Subcutaneous preadipocyte (primary cell): ENCODE measurements at places on chromosomes 2 and 18. TPM values are rescaled to one million over a fixed set of nuclear protein-coding genes. Genes with fewer than 3 reads are reported as not detected.

AFF3 gene
- not detected in 2 replicates for total RNA-seq

ZC3H8 gene
- 9.4 and 12.5 TPM in 2 replicates for total RNA-seq

POTEI gene
- not detected in 2 replicates for total RNA-seq

LRATD1 gene
- total RNA-seq: 0.37 and 1.2 TPM in 2 replicates

IL36G gene
- total RNA-seq: not detected in 2 replicates

REG3A gene
- not detected in 2 replicates for total RNA-seq

CFC1 gene
- total RNA-seq: not detected in 2 replicates

ECEL1 gene
- not detected in 2 replicates for total RNA-seq
